Type B pancreatic cell (in vitro differentiated cells): ENCODE measurements at places on chromosomes 12 and 14. TPM values are rescaled to one million over a fixed set of nuclear protein-coding genes. Genes with fewer than 3 reads are reported as not detected.

DNA sequence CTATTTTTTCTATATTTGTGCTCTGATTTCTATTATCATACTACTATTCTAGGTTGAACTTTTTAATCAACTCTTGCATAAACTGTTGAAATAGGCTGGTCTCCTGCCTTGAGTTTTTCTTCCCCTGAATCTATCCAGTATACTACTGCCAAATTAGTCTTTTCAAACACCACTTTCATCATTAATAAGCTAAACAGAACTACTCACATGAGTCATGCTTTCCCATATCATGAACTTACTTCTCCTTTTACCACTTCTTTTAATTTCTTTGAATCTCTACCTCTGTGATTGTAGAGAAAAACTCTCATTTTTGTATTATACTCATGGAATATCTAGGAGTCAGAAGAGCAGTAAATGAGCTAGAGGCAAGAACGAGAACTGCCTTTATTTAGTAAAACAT lies 340.3 kb upstream of the PDE3A start:
- DNase-seq: no peak

Gene REP15
- total RNA-seq: 2.5 and 3.4 TPM in 2 replicates

Gene ADCY4
- 2.2 and 2.5 TPM in 2 replicates for total RNA-seq

DNA sequence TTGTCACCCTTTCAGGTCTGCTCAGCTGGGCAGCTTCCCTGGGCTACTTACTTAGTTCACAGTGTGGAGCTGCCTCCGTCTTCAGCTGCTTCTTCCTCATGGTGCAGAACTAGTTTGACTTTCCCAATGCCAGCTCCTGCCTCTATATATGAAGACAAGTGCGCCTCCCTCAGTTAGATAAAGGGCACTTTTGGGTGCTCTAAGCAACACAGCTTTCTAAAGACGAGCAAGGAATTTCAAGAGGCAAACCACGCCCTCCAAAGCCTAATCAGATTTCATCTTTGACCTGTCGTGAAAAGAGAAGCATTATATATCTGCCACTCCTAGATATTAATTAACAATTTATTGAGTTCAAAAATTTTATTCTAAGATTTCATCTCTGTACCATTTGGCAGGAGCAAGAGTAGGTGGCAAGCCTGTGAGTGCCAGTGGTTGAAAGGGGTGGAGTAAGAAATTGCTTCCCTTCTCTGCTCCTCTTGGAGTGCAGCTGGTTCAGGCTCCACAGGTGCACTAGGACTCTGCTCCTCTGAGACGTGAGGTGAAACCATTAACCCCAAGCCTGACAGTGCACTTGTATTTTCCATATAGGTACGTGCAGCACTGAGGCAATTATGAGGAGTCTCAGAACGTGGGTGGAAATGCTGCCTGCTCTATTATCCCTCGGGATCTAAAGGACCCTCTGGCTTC lies 2.1 kb upstream of the SLC11A2 start:
- no peak for DNase-seq

Gene CCER1
- total RNA-seq: not detected in 2 replicates

Gene RAD9B
- 0.12 and 0.46 TPM in 2 replicates for total RNA-seq
